ENCODE measurements at places on chromosomes 13 and 19. TPM values are rescaled to one million over a fixed set of nuclear protein-coding genes. Genes with fewer than 3 reads are reported as not detected.

NCR1 gene
- 0.27 TPM for total RNA-seq

FGF21 gene
- total RNA-seq, result not detected

ZNF583 gene
- total RNA-seq, result 5.3 TPM

GZMM gene
- 0.37 TPM for total RNA-seq

TPTE2 gene
- not detected for total RNA-seq

FGF22 gene
- not detected for total RNA-seq

DNA sequence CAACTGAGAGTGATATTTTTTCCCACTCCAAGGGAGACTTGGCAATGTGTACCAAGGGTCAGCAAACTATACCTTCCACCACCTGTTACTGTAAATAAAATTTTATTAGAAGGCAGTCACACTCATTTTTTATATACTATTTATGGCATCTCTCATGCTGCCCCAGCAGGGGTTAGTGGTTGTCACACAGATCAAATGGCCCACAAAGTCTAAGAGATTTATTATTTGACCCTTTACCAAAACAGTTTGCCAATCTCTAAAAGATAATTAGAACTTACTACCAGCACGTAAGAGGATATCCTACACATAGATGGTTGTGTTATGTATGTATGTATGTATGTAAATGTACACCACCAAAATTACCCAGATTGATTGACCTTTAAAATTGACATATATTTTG, 185.1 kb downstream of the PRR20E start:
- DNase-seq, result no peak

- DNase-seq, result no peak
Observed at GRCh38 chr13:28035146-28035782, 46.8 kb upstream of the URAD start.

DNA sequence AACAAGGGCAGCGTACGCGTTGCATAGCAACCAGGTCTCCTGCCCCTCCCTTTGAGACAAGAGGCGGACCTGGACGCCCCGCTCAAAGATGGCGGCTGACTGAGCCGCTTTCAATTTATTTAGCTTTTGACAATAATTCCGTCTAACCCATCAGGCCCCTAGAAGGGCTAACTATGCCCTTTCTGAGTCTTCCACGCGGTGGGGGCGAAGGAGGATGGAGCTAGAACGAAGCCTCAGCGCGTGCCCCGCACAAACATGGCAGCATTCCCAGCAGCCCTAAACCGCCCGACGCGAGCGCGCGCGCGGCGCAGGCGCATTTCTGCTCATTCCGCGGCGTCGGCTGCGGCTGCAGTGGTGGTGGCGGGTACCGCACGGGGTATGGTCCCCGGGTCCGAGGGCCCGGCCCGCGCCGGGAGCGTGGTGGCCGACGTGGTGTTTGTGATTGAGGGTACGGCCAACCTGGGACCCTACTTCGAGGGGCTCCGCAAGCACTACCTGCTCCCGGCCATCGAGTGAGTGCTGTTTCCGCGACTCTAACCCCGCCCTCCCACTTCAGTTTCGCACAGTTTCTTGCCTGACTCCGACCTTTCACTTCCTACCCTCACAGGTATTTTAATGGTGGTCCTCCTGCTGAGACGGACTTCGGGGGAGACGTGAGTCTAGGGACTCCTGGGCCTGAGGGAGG, at the start of gene MED25:
Gene MED25, plus strand, starts transcription at position 326 of the 685 bp plus-strand sequence. Its CDS starts 53 bp downstream, at position 379.
- DNase-seq, result peak; percentile 93

DNA sequence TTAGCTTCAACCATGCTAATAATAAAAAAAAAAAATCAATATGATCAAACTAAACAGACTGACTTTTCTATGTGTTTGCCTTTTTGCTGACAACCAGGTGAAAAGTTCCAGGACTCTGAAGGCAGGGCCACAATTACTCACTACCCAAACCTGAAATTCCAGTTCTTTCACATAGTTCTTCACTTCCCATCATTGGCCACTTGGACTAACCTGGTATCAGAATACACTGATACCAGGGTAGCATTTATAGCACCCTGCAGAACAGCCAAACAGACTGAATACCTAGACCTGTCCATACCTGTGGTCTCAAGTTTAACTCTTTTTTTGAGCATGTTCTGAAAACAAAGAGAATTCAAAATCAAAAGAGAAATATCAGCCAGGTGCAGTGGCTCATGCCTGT, 25.1 kb downstream of the ELF1 start:
- no peak for DNase-seq

- no peak for DNase-seq
Observed at GRCh38 chr19:16892436-16892835, 3.6 kb downstream of the F2RL3 start.

DNA sequence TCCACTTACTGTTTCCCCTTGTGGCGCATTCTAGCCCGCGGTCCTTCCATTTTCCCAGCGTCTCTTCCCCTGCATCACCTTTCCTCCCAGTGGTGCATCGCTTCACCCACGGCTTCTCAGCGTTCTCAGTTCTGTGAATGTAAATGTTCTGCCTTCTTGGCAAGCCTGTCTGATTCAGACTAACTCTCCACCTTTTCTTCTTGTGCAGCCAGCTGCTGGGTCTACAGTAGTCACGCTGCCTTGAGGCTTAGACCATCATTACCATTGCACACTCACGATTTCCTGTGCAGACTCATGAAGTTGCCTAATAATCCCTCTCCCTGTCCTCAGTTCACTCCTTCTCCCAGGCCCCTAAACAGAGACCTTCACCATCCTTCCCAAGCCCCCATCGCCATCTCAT, 75.0 kb downstream of the DHRS12 start:
- no peak for DNase-seq

DNA sequence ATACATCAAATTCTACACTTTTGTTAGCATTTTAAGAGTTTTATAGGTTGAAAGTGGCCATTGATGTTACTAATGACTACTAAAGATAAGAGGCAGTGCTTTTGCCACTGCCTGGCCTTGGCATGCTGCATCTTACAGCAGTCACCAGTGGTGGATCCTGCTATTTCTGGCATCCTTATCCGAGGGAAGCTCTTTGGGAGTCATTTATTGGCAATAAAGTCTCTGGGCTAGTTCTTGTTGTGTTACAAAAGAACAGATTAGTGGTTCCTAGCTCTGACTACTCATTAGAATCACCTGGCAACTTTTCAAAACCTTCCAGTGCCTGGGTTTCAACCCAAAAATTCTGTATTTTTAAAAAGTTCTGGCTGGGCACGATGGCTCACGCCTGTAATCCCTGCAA, 94.5 kb downstream of the ZMYM2 start:
- peak; percentile 54 for DNase-seq

- peak; percentile 77 for DNase-seq
Observed at GRCh38 chr19:3324405-3324856, 42.0 kb upstream of the NFIC start.

DNA sequence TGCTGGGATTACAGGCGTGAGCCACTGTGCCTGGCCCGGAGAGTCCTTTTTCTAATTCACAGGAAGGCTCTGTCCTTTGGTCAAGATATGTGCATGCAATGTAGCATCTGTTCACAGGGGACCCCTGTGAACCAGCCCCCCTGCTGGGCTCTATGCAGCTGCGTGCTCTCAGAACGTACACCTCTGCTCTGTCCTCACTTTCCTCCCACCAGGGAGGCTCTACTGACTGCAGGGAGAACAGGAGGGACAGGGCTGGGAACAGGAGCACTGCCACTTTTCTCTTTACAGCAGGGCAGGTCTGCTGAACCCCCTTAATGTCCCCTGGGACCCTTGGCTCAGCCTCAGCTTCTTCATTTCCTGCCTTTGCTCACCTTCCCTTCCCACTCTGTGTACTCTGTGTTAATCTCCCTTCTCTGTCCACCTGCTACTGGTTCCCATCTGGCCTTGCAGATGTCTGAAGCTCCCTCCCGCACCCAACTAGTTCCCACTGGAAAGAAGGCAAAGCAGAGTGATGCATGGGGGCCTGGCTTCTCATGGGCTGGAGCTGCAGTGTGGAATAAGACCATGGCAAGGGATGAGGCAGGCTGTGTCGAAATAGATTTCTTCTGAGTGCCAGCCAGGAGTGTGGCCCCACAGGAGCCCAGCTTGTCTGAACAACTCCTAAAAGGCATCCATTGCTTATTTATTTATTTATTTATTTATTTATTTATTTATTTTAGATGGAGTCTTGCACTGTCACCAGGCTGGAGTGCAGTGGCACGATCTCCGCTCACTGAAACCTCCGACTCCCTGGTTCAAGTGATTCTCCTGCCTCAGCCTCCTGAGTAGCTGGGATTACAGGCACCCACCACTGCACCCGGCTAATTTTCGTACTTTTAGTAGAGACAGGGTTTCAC, 7.2 kb downstream of the ADGRE2 start:
- DNase-seq, result no peak

DNA sequence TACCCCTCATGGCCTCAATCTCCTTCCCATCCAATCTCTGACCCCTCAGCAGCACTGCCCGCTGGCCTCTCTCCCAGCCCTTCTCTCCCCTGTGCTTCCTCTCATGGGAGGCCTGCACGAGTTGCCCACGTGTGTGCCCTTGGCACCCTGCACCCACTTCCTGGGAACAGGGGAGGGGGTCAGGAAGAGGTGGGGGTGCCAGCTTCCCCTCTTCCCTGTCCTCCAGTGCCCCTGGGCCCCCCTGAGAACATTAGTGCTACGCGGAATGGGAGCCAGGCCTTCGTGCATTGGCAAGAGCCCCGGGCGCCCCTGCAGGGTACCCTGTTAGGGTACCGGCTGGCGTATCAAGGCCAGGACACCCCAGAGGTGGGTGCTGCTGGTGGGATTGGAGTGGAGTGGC, 19.2 kb downstream of the AXL start:
- DNase-seq, result no peak

DNA sequence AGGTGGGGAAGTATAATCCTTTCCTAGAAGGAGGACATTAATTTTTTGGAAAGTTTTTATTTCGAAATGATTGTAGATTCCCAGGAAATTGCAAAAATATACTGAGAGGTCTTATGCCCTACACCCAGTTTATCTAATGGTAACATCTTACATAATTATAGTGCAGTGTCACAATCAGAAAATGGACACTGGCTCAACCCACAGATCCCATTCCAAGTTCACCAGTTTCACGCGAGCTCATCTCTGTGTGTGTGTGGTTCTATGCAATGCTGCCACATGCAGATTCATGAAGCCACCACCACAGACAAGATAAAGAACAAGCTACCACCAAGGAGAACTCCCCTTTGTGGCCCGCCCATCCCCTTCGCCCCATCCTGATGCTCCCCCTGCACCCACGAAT, 24.4 kb downstream of the IL17D start:
- DNase-seq, result no peak

DNA sequence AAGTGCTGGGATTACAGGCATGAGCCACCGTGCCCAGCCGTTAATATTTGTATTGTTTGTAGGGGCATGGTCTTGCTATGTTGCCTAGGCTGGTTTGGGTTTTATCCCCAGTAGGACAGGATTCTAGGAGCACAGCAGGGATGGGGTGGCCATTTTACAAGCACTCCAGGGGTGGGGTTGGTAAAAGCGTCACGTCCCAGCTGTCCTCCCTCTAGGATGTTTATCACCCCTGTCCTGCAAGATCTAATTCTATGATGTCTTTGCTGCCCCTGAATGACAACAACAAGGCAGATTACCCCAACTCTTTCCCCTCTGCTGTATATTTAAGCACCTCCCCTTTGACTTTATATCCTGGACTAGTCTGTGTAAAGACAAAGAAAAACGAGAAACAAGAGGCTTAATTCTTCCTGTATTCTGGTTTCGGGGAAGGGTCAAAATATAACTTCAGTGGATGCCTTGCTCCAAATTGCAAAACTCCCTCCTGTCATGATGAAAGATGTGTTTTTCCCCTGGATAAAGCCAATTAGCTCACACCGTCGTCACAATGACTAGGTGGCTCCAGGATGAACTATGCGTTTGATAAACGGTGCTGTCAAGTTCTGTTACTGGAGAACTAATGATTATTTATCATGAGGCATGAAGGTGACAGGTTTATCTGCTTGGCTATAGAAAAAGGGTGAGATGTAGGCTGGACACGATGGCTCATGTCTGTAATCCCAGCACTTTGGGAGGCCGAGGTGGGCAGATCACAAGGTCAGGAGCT, 27.8 kb upstream of the OR1M1 start:
- DNase-seq, result no peak

- DNase-seq, result no peak
Observed at GRCh38 chr19:50794876-50795663, 4.9 kb downstream of the ACP4 start.

DNA sequence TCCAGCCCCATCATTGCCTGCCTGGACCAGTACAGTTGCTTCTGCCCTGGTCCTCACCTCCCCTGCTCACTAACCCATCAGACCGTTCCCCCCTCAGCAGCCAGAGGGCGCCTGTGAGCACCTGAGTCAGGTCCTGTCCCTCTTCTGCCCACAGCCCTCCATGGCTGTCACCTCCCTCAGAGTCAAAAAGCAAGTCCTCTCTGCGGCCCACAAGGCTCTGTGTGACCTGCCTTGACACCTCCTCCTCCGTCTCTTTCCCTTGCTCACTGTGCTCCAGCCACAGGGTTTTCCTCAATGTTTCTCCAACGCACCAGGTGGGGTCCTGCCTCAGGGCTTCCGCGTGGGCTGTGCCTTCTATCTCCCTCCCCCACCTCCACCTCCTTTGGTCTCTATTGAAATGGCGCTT, 29.4 kb upstream of the PTPRS start:
- peak; percentile 49 for DNase-seq

DNA sequence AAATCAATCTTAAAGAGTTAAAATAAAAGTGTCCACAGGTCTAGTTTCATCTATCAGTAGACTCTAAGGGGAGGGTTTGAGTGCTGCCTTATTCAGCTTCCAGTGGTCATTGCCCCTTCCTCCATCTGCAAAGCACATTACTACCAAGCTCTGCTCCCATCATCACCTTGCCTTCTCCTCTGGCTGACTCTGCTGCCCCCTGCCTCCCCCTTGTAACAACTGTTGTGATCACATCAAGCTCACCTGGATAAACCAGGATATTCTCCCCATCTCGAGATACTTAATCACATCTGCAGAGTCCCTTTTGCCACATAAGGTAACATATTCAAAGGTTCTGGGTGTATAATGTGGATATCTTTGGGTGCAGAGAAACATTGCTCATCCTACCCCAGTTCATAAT, 43.3 kb upstream of the GPC6 start:
- no peak for DNase-seq

- no peak for DNase-seq
Observed at GRCh38 chr13:97254816-97255215, 32.7 kb downstream of the MBNL2 start.

DNA sequence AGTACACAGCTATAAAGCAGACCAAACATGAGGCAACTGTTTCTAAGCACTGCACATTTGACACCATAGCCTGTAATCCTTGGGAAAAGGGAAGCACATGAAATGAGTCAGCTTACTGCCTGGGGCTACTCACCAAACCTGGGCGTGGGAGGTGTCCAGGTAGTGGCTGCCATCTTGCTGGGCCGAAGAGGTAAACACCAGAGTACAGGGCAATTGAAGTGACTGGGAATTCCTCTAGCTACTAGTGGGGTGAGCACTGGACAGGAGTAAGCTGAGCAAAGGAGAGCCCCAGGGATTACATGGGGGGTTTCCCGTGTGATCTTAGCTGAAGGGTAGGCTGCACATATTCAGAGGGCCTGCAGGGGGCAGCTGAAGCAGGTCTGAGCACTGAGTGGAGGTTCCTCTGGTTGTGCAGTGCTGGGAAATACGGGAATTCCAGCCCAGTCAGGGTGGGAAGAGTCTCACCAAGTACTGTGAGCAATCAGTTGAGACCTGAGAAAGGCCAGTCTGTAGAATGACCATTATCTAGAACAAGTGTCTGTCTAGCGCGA, 140.5 kb downstream of the SLC7A1 start:
- peak; percentile 30 for DNase-seq

- no peak for DNase-seq
Observed at GRCh38 chr19:37983916-37984315, 76.9 kb downstream of the SIPA1L3 start.

Measured in left ventricle myocardium superior (tissue), 1 donor.